ENCODE measurements at places on chromosomes 2 and 18. TPM values are rescaled to one million over a fixed set of nuclear protein-coding genes. Genes with fewer than 3 reads are reported as not detected.

DNA sequence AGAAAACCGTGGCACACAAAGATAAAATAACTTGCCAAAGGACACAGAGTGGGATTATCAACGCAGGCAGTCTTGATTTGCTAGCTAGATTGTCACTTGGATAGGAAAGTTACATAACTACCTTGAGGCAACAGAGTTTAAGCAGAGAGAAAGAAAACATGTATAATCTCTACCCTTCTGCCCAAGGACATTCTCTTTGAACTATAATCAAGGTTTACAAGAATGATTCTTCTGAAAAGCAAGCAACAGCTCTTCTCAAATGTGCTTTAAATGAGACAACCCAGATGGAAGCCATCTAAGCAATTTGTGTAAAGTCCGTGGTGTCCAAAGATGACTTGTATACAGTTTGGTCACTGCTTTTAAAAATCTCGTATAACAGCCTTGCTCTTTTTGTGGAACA lies 177.4 kb downstream of the CD226 start:
- no peak overlapping the region for H3K4me3 ChIP-seq
- H3K27ac ChIP-seq, result no peak overlapping the region
- no peaks in the 10 kb centered on the region for H3K36me3 ChIP-seq
- no peaks in the 10 kb centered on the region for H3K4me1 ChIP-seq

LTBP1 gene
- 8.7 TPM for total RNA-seq

GRCh38 chr2:62180975-62181374 lies 14.9 kb upstream of the B3GNT2 start:
- no peak overlapping the region for H3K4me3 ChIP-seq
- no peaks in the 10 kb centered on the region for H3K36me3 ChIP-seq
- H3K27me3 ChIP-seq, result no peaks in the 10 kb centered on the region
- DNase-seq, result no peak

DSC3 gene
- total RNA-seq, result 20.0 TPM

- H3K36me3 ChIP-seq, result no peaks in the 10 kb centered on the region
- no peaks in the 10 kb centered on the region for H3K27me3 ChIP-seq
- no peak overlapping the region for H3K27ac ChIP-seq
- no peak for DNase-seq
- H3K4me3 ChIP-seq, result no peak overlapping the region
Observed at GRCh38 chr18:80233899-80234298, 13.4 kb downstream of the PARD6G start.

DNA sequence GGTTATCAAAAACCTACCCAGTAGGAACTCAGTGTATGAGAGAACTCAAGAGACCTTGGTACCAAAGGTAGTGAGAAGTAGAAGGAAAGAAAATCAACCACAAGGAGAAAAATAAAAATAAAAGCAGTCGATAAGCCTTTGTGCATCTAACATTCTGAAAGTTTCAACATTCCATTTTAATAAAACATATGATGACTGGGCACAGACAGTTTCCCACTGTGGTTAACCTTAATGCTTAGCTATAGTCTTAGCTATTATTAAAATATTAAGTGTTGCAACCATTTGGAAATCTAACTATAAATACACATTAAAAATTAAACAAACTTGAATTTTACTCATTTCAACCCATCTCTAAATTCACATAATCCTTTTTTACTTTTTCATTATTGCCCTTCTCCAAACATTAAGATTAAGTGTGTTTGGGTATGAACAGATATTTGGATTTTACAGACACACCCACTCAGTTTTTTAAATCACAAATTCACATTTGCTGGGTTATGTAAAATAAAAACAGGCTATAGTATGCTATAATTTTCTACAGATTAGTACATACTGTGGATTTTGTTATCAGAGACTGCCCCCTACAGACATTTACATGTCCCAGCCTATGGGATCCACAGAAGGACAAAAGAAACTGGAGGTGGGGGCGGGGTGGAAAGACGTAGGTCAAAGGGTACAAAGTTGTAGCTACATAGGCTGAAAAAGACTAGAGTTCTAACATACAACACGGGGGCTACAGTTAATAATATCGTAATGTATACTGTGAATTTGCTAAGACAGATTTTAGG lies 32.8 kb downstream of the SRBD1 start:
- H3K27ac ChIP-seq, result no peak overlapping the region
- H3K27me3 ChIP-seq, result no peaks in the 10 kb centered on the region
- H3K36me3 ChIP-seq, result peaks cover 7% of the 10 kb centered on the region
- DNase-seq, result no peak
- no peak overlapping the region for H3K4me3 ChIP-seq

- no peaks in the 10 kb centered on the region for H3K4me1 ChIP-seq
- no peaks in the 10 kb centered on the region for H3K36me3 ChIP-seq
- no peaks in the 10 kb centered on the region for H3K27me3 ChIP-seq
Observed at GRCh38 chr2:16394072-16394985, 271.3 kb downstream of the CYRIA start.

ABCG5 gene
- not detected for total RNA-seq

- no peak overlapping the region for H3K4me3 ChIP-seq
- DNase-seq, result peak; percentile 12
- H3K27me3 ChIP-seq, result no peaks in the 10 kb centered on the region
- H3K27ac ChIP-seq, result no peak overlapping the region
- H3K4me1 ChIP-seq, result peaks cover 25% of the 10 kb centered on the region
- H3K36me3 ChIP-seq, result no peaks in the 10 kb centered on the region
Observed at GRCh38 chr2:23523373-23524260, 138.6 kb downstream of the KLHL29 start.

GRCh38 chr18:70036771-70037347 lies 89.2 kb upstream of the CD226 start:
- no peak for DNase-seq
- no peaks in the 10 kb centered on the region for H3K4me1 ChIP-seq
- no peak overlapping the region for H3K27ac ChIP-seq
- H3K4me3 ChIP-seq, result no peak overlapping the region
- peaks cover 28% of the 10 kb centered on the region for H3K36me3 ChIP-seq
- no peaks in the 10 kb centered on the region for H3K27me3 ChIP-seq

DNA sequence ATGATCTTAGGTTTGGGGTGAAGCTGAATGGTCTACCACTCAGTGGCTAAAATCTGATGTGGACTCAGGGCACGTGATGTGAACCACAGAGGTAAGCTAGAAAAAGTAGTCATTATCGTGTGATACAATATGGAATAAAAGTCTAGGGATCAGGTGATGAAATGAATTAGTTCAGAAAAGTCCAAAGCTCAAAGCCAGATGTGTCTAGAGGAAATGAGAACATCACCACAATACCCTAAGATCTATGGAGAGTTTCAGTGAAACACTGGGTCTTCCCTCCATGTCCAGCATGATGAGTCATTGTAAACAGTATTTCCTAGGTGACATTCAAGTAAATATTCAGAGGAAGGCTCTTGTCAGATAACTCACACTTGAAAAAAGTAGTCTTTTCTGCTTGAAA lies 1257.4 kb upstream of the ZEB2 start:
- H3K27ac ChIP-seq, result no peak overlapping the region
- no peaks in the 10 kb centered on the region for H3K36me3 ChIP-seq
- no peak overlapping the region for H3K4me3 ChIP-seq
- H3K27me3 ChIP-seq, result no peaks in the 10 kb centered on the region
- peak; percentile 25 for DNase-seq
- H3K4me1 ChIP-seq, result peaks cover 4% of the 10 kb centered on the region

- H3K27me3 ChIP-seq, result peaks cover 22% of the 10 kb centered on the region
- no peaks in the 10 kb centered on the region for H3K4me1 ChIP-seq
- H3K27ac ChIP-seq, result no peak overlapping the region
- DNase-seq, result peak; percentile 37
- no peaks in the 10 kb centered on the region for H3K36me3 ChIP-seq
Observed at GRCh38 chr2:241814643-241815476, 5.9 kb downstream of the NEU4 start.

DNA sequence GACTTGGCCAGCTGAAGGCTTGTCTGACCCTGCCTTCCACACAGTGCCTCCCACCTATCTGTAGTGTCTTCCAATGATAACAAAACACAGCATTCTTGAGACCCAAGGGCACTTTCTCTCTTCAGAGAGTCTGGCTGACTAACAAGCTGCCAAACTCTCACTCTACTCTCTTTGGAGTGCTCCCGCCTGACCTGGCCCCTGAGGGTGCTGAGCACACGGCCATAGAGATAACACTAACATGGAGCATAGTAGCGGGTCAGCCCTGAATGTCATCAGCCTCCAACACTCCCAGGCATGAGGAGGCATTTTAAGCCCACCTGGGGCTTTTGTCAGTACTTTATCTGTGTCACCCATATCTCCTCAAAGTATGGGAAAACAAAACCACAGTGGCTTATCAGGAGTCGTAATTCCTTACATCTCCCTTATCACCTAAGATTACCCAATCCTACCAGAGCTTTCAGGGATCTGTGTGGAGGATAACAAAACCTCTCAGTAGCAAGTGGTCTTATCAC lies 160.3 kb upstream of the TCF4 start:
- no peaks in the 10 kb centered on the region for H3K27me3 ChIP-seq
- H3K4me3 ChIP-seq, result no peak overlapping the region
- H3K27ac ChIP-seq, result no peak overlapping the region
- H3K4me1 ChIP-seq, result peaks cover under 1% of the 10 kb centered on the region
- no peak for DNase-seq
- no peaks in the 10 kb centered on the region for H3K36me3 ChIP-seq

REG1A gene
- not detected for total RNA-seq

DNA sequence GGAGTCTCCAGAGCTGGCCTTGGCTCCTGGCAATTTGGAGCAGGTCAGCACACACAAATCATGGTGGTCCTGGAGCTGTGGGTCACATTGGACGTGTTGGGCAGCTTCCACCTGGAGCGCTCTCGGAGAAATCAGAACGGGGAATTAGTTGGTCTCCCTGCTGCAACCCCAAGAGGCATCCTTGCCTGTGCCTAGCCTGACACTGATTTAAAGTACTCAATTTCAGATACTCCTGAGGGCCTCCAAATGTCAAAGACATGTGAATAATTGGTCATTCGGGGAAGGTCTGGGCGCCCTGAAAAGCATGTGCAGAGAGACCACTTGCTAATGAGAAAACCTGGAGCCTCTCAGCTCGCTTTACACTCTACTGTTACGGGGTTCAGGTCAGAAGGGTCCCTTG lies 145.5 kb upstream of the AGAP1 start:
- no peak for DNase-seq
- H3K36me3 ChIP-seq, result no peaks in the 10 kb centered on the region

- H3K36me3 ChIP-seq, result no peaks in the 10 kb centered on the region
- no peak for DNase-seq
- no peak overlapping the region for H3K4me3 ChIP-seq
- H3K4me1 ChIP-seq, result peaks cover 3% of the 10 kb centered on the region
- no peaks in the 10 kb centered on the region for H3K27me3 ChIP-seq
- no peak overlapping the region for H3K27ac ChIP-seq
Observed at GRCh38 chr2:8849327-8849726, 11.9 kb upstream of the KIDINS220 start.

DNA sequence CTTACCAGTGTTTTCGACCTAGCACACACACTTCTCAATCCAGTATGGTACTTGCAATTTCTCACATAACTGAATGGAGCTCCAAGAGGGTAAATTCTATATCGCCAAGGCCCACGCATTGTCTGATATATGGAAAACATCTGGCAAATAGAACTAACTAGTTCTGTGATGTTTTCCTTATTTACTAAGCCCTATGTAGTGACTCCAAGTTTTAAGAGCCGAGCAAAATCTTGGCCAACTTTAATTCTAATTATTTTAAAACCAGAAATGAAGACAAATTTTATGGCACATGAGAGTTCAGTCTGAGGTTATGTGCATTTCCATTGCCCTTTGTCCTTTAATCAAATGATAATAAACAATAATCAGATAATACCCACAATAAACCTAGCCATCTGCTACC lies 1119.7 kb upstream of the CNTNAP5 start:
- H3K27me3 ChIP-seq, result no peaks in the 10 kb centered on the region
- no peak overlapping the region for H3K4me3 ChIP-seq
- no peak for DNase-seq
- no peaks in the 10 kb centered on the region for H3K36me3 ChIP-seq

GRCh38 chr18:46899274-46899948 lies 17.9 kb downstream of the PIAS2 start:
- DNase-seq, result no peak
- H3K4me1 ChIP-seq, result no peaks in the 10 kb centered on the region
- H3K27me3 ChIP-seq, result no peaks in the 10 kb centered on the region
- no peaks in the 10 kb centered on the region for H3K36me3 ChIP-seq
- H3K27ac ChIP-seq, result no peak overlapping the region

DNA sequence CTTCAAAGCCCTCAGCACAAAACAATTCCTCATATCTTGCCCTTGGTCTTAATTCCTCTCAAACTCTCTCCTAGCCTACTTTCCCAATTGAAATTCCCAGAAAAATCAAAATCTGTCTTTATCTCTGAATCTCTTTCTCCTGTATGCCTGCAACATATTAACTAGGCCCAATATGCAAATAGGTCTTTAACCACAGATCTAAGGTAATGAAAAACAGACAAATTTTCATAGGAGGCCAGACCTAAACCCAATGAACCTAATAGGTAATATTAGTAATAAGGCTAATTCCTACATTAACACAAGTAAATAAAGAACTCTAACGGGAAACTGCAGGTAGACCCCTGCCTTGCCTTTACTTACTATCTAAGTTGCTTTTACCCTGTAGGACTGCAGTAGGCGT lies 41.4 kb downstream of the WDR33 start:
- H3K4me1 ChIP-seq, result peaks cover 14% of the 10 kb centered on the region
- no peaks in the 10 kb centered on the region for H3K27me3 ChIP-seq
- H3K4me3 ChIP-seq, result no peak overlapping the region
- no peak overlapping the region for H3K27ac ChIP-seq
- DNase-seq, result no peak
